ENCODE measurements at places on chromosomes 11 and 22.

DNA sequence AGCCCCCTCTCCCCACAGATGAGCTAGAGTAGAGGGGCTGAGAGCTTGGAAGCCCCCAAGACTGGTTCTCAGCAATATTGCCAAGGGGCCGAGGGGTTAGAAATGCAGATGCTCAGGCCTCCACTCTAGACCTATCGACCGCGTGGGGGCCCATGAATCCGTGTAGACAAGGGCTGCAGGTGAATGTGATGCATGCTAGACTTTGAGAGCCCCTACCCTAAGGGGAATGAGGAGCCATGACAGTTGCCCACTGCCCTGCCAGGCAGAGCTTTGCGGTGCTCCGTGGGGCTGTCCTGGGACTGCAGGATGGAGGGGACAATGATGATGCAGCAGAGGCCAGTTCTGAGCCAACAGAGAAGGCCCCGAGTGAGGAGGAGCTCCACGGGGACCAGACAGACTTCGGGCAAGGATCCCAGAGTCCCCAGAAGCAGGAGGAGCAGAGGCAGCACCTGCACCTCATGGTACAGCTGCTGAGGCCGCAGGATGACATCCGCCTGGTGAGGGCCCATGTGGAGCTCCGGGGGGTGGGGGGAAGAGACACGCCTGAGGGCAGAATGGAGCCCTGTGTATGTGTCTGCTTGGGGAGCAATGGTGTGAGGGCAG, 1.3 kb downstream of the SSH3 start:
- no peak for DNase-seq

DNA sequence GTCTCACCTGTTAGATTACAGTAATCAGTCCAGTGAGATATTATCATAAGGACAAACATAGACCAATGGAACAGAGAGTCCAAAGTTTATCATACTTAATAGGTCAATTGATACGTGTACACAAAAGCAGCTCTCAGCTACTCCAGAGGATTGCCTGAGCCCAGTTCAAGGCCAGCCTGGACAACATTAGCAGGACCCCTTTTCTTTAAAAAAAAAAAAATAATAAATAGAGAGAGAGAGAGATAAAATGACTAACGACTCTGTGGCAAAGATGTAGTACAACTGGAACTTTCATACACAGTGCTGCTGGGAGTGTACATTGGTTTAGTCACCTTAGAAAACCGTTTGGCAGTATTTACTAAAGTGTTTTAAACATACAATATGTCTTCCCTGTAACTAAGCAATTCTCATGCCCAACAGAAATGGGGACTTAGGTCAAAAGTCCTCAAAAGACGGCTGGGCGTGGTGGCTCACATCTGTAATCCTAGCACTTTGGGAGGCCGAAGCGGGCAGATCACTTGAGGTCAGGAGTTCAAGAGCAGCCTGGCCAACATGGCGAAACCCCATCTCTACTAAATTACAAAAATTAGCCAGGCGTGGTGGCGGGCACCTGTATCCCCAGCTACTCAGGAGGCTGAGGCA, 10.6 kb downstream of the SNX32 start:
- no peak for DNase-seq

DNA sequence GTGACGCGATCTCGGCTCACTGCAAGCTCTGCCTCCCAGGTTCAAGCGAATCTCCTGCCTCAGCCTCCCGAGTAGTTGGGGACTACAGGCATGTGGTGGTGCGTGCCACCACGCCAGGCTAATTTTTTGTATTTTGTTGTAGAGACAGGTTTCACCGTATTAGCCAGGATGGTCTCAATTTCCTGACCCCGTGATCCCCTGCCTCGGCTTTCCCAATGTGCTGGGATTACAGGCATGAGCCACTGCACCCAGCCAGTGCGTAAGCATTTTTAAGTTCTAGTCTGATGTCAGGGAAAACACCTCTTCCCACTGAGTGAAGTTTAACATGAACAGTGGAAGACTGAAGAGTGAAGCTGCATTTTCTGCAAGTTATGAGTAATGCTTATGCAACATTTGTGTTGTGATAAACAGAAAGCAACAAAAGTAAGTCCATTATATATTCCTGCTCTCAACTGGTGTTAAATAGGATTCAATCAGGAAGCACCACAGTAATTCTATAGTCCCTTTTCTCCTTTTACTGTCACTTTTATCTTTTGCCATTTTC, 1219.8 kb upstream of the RAG2 start:
- peak; percentile 34 for DNase-seq

DNA sequence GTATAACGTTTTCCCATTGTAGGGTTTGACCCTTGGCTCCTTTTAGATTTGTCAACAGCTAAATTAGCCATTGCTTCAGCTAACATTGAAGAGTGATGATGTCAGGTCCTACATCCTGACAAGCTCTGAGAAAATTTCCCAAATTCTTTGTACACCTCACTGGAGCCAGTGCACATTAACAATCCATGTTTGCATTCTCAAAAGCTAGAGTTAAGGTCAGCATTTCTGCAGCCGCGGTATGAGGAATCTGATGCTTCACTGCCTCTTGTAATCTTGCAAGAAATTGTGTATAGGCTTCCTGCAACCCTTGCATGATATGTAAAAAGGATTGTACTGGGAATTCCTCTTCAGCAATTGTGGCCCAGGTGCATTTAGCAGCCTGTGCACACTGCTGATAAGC, 33.1 kb upstream of the NCAM1 start:
- no peak for DNase-seq

DNA sequence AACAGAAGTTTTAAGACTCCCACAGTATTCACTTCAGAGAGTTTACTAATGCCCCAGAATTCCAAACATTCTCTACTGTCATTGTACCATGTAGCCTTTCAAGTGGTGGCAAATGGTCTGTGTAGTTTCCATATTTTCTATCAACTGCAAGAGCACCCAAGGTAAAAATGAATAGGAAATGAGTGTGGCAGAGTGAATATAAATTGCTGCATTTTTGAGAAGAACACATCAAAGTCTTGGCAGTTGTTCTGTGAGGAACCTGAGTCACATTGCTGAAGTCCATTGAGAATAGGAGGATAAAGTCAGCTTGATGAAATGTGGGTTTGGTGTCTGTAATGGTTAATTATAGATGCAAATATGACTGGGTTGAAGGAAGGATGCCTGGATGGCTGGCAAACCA, 193.6 kb downstream of the AASDHPPT start:
- DNase-seq: no peak

- DNase-seq: peak; percentile 91
Measured at GRCh38 chr22:50306753-50307749, at the start of gene PLXNB2. TSS of gene PLXNB2 (minus strand) at chr22:50307646. CDS start at chr22:50290584, 17,062 bp downstream.

- peak; percentile 67 for DNase-seq
Measured at GRCh38 chr11:46865340-46865739, 19.3 kb upstream of the CKAP5 start.

DNA sequence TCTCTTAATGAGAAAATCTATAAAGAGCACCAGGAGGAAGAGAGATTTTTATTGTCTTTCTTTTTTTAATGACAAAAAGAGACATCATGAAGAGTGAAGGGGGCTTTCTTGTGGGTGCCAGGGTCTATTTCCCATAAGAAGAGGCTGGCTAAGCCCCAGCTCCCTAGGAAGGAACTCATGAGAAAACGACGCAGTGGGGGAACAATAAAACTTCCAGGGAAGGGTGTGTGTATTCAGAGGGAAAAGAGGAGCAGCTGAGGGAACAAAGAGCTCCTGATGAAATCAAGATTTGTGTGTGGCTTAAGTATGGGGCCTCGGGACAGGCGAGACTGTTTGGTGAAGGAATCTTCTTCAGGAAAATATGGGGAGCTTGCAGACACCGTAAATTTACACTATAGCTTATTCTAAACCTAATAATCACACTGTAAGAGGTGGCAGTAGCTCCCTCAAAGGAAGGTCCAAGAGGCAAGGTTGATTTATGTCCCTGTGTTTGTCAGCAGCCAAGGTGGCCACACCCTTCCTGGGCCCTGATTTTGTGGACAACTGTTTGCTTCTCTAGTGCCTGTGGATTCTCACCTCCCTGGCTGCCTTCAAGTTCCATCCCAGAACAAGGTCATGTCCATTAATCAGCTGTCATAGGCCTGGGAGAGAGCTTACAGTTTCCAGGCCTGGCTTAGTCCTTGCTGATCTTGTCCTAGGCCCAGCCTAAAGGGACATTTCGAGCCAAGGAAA, 615.7 kb downstream of the INSC start:
- DNase-seq: no peak

- DNase-seq: no peak
Measured at GRCh38 chr22:40328546-40329456, 17.5 kb upstream of the ADSL start.

- DNase-seq: no peak
Measured at GRCh38 chr22:45830531-45831245, 146.3 kb downstream of the WNT7B start.

DNA sequence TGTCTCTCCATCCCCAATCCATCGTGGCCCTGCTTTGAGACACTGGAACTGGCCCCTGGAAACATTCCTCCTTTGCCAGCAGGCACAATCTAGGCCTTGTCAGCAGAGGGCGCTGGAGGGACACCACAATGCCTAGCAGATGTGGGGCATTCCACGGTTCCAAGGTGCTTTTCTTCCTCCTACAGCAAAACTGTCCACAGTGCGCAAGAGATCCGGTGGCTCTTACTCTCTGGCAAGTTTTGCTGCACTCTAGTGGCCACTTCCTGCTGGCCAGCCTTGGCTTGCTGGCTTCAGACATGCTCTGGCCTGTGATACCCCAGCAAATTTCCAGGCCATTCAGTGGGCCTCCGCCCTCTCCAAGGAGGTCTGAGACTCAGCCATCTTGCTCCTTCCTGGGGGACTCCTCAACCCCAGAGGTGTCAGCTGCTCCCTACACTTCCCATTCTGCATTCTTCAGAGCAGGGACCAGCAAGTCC, 17.1 kb upstream of the RBM4B start:
- peak; percentile 94 for DNase-seq

- DNase-seq: no peak
Measured at GRCh38 chr11:46616551-46617133, 385 bp downstream of the HARBI1 start.

- no peak for DNase-seq
Measured at GRCh38 chr11:48105096-48105990, 111.3 kb upstream of the OR4B1 start.

- no peak for DNase-seq
Measured at GRCh38 chr11:6420677-6421076, 1.8 kb upstream of the APBB1 start.

GRCh38 chr22:37497062-37497599, 10.9 kb upstream of the MFNG start:
- DNase-seq: peak; percentile 78

GRCh38 chr11:13487661-13488030, 8.2 kb downstream of the PTH start:
- peak; percentile 32 for DNase-seq

- no peak for DNase-seq
Measured at GRCh38 chr11:101030692-101031091, 98.9 kb downstream of the PGR start.

DNA sequence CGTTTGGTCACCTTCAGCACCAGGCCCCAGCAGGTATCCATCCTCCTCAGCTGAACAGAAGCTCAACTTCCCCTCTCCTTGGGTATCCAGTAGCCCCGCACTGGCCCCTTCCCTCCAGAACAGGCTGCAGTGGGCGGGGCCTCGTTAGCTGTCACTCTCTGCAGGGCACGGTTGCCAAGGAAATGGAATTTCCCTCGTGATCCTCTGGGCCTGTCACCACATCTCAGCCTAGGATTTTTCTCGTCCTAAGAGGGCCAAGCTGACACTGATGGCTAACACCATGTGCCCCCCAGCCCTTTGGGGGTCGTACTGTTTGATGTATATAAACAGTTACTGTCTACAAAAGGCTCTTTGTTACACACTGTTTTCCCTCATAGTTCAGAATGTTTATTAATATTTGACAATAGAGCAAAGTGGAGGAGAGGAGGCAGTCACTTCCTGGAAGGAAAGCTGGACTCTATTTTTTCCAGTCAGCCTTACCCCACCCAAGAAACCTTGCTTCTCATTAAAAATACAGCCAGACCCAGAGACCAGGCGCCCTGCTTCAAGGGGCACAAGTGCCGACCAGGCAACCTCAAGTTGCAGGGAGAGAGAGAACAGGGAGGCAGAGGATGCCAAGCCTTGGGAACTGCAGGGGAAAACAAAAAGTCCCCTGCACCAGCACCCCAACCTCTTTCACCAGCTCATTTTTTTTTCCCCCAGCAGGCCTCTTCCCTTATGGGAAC, 44.5 kb downstream of the FEZ1 start:
- peak; percentile 5 for DNase-seq

DNA sequence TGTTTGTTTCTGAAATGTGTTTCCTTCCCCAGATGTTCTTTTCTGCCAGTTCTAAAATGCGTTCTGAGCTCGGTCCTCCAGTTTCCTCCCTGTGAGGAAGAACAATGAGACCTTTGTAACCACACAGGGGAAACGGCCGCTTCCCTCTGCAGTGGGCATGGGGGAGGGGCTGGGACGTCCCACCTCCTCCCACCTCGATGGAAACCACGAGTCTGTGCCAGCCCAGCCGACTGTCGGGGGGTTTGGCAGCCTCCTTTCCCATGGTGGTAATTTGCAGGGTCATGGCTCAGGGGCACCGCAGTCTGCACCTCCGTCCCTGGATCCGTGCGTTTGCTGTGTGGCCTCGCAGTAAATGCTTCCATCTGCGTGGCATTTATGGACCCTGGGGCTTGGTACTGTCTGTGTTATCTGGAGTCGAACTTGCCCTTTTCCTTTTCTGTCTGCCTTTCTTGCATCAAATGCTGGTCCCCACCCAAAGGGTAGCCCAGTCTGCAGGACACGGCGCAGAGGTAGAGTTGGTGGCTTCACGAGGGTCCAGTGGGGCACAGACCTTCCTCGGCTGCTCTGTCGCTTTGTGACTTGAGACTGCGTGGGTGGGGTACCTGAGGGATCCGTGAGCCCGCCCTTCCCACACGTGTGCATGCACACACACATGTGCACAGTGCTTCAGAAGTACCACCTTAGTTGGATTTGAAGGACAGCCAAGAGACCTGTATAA, 16.1 kb downstream of the LRP5 start:
- no peak for DNase-seq

DNA sequence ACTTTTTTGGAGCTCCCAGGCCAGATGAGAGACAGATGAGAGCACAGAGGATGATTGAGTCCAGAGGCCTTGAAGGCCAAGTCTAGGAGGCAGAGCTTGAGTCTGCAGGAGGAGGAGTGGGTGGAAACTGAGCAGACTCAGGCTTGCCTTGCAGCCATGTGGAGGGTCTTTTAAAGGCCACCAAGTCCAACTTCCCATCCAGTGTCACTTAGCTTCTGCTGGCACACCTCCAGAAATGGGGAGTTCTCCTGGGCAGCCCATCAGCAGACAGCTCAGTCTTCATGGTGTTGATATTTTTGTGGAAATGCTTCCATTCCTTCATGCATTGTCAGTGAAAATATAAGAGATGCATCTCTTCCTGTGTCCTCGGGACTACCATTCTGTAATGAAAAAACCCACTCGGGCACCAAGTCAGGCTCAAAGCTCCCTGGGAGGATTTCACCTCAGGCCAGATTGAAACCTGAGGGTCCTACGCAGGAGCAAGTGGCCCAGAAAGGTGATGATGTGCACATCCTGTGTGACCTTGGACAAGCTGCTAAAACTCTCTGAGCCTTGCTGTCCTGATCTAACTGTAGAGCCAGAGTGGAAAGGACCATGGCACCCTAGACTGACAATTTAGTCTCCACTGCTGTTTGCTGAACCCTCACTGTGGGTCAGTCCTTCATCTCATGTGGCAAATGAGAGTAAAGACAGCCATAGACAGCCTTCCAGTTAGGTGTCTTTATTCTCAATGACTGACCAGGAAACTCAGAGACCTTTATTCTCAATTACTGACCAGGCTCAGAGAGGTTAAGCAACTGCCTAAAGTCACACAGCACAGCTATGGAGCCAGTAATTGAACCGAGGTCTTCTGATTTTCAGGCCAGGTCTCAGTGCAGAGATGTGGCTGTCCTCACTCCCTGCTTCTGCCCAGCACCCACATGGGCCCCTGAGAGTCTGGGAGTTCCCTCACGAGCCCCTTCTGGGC, 2.9 kb upstream of the LRRC32 start:
- DNase-seq: no peak
